ENCODE measurements at places on chromosomes 5 and 9. TPM values are rescaled to one million over a fixed set of nuclear protein-coding genes. Genes with fewer than 3 reads are reported as not detected.

FBXL7 gene
- 23.9 TPM for total RNA-seq

OR13C2 gene
- not detected for total RNA-seq

NR5A1 gene
- not detected for total RNA-seq

DBH gene
- not detected for total RNA-seq

LSM11 gene
- 7.6 TPM for total RNA-seq

CSF1R gene
- not detected for total RNA-seq

PNPLA7 gene
- total RNA-seq: 0.49 TPM

CD180 gene
- total RNA-seq: not detected

UNC13B gene
- total RNA-seq: 33.4 TPM

PCDHGA12 gene
- 6.2 TPM for total RNA-seq

FBP2 gene
- total RNA-seq: not detected

GRXCR2 gene
- not detected for total RNA-seq

PRR16 gene
- not detected for total RNA-seq

IFNA13 gene
- not detected for total RNA-seq

FAT2 gene
- total RNA-seq: under 0.01 TPM

FOXE1 gene
- total RNA-seq: not detected

SCAI gene
- total RNA-seq: 2.3 TPM

KIF4B gene
- 0.38 TPM for total RNA-seq

ADAMTS13 gene
- 3.0 TPM for total RNA-seq

FREM1 gene
- not detected for total RNA-seq

CER1 gene
- not detected for total RNA-seq

GKAP1 gene
- 1.3 TPM for total RNA-seq

BSPRY gene
- not detected for total RNA-seq

CSF2 gene
- total RNA-seq: 1.3 TPM

SCGB3A2 gene
- not detected for total RNA-seq

CHMP5 gene
- 79.0 TPM for total RNA-seq

PCDHGC5 gene
- total RNA-seq: 0.32 TPM

FCN2 gene
- not detected for total RNA-seq

PCDHB15 gene
- 1.2 TPM for total RNA-seq

NIPAL4 gene
- not detected for total RNA-seq

CXCL14 gene
- total RNA-seq: not detected

CDH6 gene
- 0.19 TPM for total RNA-seq

PHF24 gene
- total RNA-seq: not detected

PTPN3 gene
- 2.7 TPM for total RNA-seq

OTP gene
- total RNA-seq: not detected

ARID3C gene
- not detected for total RNA-seq

GFI1B gene
- total RNA-seq: not detected

KIF24 gene
- 2.3 TPM for total RNA-seq

LOX gene
- total RNA-seq: 90.4 TPM

ANKRD31 gene
- total RNA-seq: under 0.01 TPM

ADRB2 gene
- 9.4 TPM for total RNA-seq

GABRP gene
- total RNA-seq: 0.49 TPM

FOXI1 gene
- total RNA-seq: not detected

IL33 gene
- 17.5 TPM for total RNA-seq

ATG10 gene
- total RNA-seq: 7.0 TPM

ERCC8 gene
- total RNA-seq: 6.6 TPM

UBE2B gene
- total RNA-seq: 29.0 TPM

FRRS1L gene
- under 0.01 TPM for total RNA-seq

SPATA9 gene
- not detected for total RNA-seq

BHMT2 gene
- 1.3 TPM for total RNA-seq

PRUNE2 gene
- 4.9 TPM for total RNA-seq

FGF1 gene
- total RNA-seq: 0.44 TPM

APC gene
- total RNA-seq: 33.0 TPM

LHX2 gene
- not detected for total RNA-seq

CARD9 gene
- total RNA-seq: 0.16 TPM

PTGER4 gene
- total RNA-seq: 14.9 TPM

GALNT12 gene
- 0.32 TPM for total RNA-seq

DNAI1 gene
- not detected for total RNA-seq

PCDHB2 gene
- 2.3 TPM for total RNA-seq
